Head of caudate nucleus (tissue), 42 donors: ENCODE measurements at places on chromosomes 7 and 10.

- no peak for DNase-seq
Measured at GRCh38 chr10:63355682-63356081, 110.1 kb downstream of the JMJD1C start.

DNA sequence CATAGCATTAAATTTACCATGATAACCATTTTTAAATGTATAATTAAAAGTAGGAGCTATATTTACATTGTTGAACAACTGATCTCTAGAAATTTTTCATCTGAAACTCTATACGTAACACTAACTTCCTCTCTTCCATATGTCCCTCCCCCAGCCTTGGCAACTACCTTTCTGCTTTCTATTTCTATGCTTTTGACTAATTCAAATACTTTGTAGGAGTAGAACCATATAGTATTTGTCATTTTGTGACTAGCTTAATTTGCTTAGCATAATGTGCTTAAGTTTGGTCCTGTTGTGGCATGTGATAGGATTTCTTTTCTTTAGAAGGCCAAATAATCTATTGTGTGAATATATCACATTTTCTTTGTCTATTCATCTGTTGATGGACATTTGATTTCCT lies 225.3 kb upstream of the POT1 start:
- DNase-seq = no peak

DNA sequence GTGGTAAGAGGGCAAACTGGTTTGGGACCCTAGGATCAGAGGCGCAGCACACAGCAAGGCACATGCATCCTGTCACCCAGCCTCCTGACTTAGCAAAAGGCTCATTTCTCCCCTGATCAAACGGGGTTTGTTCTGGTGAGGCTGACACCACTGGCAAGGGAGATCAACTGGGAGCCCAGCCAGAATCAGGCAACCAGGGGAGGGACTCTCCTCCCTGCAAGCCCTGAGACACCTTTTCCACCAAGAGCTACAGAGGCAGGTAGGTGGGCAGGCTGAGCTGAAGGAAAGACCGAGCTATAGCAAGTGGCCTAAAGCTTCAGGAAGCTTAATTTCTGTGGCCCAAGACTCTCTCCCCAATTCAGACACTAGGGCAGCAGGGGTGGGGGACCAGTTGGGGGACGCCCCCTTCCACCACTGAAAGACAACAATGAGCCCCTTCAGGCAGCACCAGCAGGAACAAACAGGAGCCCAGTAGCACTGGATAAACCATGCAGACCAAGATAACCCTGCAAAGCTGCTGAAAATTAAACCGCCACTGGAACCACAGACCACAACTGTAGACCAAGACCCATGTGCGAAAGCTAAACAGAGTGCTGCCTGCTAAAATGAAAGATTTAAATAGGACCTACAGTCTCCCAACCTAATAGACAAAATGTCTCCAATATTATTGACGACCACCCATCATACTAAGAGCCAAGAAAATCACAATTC lies 27.1 kb upstream of the SAR1A start:
- peak; percentile 71 for DNase-seq

DNA sequence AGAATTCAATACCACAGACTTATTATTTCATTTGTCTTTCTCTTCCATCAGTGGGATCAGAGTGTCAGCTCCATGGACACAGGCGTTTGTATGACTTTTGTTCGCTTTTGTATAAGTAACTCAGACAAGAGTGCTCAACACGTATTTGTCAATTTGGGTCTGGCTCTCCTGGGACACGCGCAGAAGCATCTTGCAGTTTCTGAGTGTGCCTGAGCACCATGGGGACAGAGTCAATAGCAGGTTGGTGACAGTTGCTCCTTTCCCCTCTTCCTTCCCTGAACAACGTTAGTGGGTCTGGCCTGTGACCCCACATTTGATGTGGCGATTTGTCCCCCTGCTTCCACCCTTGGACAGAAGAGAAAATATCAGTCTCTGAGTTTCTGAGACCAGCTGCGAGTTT lies 120.4 kb upstream of the SDK1 start:
- DNase-seq = no peak

GRCh38 chr7:91083855-91084644 lies 180.2 kb upstream of the FZD1 start:
- no peak for DNase-seq

- no peak for DNase-seq
Measured at GRCh38 chr7:2926120-2926895, 82.2 kb upstream of the GNA12 start.

GRCh38 chr10:57303566-57303965 lies 942.5 kb upstream of the ZWINT start:
- no peak for DNase-seq

DNA sequence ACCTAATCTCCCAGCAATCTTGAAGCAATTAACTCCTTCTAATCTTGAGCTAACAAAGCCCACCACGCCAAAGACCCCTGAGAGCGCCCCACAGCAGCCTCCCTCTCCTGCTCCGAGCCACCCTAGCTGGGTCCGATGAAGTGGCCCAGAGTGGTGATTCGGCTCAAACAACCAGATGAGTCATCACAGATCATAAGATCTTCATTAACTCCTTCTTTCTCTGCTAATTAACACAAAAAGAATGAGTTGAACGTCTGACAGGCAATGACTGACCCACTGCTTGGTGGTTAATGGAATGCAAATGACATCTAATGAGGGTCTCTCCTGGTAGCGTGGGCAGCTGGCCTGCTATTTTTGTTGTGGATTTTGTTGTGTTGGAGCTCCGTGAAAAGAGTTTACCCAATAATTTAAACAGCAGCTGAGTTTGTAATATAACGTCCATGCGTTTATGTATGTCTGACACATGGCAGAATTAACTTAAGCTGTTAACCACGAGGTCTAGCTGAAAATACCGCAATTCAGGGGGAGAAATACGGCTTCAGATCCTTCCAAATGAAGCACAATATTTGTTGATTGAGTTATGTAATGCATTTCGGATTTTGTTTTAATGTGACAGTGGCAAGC lies 161.4 kb downstream of the RAB11FIP2 start:
- no peak for DNase-seq

- DNase-seq = no peak
Measured at GRCh38 chr10:118565301-118566075, 30.0 kb downstream of the PRLHR start.

GRCh38 chr10:10642189-10642588 lies 375.5 kb upstream of the CELF2 start:
- no peak for DNase-seq

- no peak for DNase-seq
Measured at GRCh38 chr10:113469796-113470195, 83.1 kb upstream of the HABP2 start.

DNA sequence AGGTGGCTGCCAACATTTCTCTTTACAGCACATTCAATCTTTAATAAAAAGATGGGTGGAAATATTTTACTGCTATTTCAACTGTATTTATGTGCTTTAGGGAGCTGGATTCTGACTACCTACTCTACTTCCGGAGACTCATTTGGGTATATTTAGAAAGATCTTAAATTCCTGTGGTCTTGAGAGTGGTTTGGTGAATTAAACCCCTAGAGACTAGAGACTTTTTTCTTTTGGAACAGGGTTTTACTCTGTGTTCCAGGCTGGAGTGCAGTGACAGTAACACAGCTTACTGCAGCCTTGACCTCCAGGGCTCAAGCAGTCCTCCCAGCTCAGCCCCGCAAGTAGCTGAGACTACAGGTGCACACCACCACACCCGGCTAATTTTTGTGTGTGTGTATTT lies 79.0 kb upstream of the HABP2 start:
- DNase-seq = no peak

GRCh38 chr10:49393301-49393700 lies 2.6 kb downstream of the DRGX start:
- DNase-seq = no peak

GRCh38 chr7:134599371-134599770 lies 47.3 kb upstream of the BPGM start:
- peak; percentile 67 for DNase-seq

- DNase-seq = no peak
Measured at GRCh38 chr10:46069771-46070463, 23.8 kb upstream of the MSMB start.

DNA sequence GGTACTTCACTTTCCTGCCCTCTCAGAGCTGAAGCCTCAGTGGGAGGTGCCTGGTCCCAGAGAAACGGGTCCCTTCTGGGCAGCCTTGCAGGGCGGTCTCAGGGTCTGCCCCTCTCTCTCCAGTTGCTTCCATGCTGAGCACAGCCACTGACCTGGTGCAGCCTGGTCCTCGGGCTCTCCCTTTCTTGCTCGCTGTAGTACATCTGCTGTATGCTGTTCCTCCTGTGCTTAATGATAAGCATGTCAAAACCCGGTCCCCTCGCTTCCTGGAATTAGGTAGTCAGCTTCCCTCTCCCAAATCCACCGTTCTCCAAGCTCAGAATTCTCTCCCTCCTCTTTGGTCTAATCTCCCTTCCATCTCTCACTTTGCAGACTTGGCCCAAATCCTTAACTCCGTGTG lies 11.0 kb upstream of the HPS1 start:
- DNase-seq = no peak

- DNase-seq = no peak
Measured at GRCh38 chr7:128406314-128407232, 3.2 kb downstream of the IMPDH1 start.

GRCh38 chr7:50426280-50427045 lies 23.7 kb downstream of the FIGNL1 start:
- DNase-seq = no peak

DNA sequence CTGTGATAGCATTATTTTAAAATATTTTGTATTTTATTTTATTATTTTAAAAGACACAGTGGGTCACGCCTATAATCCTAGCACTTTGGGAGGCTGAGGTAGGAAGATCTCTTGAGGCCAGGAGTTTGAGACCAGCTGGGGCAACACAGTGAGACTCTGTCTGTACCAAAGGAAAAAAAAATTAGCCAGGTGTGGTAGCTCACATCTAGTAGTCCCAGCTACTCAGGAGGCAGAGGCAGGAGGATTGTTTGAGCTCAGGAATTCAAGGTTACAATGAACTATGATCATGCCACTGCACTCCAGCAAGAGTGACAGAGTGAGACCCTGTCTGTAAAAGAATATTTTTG lies 37.1 kb downstream of the FBXL13 start:
- no peak for DNase-seq

DNA sequence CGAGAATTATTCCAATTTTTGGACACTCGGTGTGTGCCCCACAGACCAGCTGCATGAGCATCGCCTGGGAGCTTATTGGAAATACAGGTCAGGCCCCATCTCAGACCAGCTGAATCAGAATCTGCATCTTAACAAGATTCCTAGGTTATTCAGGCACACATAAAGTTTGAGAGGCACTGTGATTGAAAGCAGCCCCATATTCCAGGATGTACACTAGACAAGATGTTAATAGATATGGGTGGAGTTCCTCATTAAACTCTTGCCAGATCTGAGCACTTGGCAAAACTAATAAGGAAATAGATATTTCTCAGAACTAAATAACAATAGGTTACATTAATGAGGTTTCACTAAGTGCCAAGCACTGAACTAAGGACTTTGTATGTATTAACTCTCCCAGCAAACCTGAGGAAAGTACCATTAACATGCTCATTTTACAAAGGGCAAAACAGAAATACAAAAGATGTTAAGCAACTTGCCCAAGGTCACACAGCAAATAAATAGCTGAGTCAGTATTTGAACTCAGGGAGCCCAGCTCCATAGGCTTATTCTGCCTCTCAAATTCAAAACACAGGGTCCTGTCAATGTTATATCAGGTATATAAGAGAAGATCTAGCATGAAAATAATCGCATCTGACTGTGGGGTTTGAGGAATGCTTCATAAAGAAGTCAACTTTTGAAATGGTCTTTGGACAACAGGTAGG lies 29.9 kb downstream of the PPP1R3C start:
- no peak for DNase-seq

- DNase-seq = no peak
Measured at GRCh38 chr10:104563548-104563947, 77.5 kb upstream of the SORCS3 start.

- peak; percentile 44 for DNase-seq
Measured at GRCh38 chr10:112951359-112952281, 1.6 kb downstream of the TCF7L2 start.

DNA sequence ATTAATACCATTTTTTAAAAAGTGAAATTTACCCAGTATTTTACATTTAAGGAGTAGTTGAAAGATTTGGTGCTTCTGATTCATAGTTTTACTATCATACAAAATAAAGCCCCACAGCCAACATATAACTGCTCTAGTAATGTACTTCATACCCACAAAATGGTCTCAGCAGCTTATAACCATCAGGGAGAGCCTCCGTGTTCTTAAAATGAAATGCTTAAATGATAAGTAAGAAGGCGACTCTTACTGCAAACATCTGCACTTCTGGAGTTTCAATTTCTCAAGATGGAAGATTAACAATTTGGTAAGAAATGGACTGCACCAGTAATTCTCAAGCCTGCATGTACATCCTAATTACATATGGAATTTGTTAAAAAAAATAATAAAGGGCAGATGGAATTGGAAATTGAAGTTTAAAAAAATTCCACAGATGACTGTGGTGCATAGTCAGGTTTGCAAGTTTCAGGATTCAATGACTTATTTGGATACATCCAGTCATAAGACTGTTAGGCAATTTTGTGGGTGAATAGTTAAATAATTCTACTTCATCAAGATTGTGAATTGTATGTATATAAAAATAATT lies 461.0 kb downstream of the KIF20B start:
- DNase-seq = no peak

DNA sequence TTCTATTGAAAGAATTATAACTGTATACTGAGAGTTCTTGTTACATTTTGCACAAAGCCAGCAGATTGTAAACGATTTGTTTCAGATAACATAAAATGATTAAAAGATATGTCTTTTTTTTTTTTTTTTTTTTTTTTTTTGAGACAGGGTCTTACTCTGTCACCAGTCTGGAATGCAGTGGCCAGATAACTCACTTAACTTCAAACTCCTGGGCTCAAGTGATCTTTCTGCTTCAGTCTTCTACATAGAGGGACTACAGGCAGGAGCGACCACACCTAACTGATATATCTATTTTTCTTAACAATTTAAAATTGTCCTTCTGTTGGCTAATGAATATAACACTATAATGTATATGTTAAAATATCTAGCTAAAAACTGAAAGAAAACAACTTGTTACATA lies 317.3 kb upstream of the CACNA2D1 start:
- no peak for DNase-seq

DNA sequence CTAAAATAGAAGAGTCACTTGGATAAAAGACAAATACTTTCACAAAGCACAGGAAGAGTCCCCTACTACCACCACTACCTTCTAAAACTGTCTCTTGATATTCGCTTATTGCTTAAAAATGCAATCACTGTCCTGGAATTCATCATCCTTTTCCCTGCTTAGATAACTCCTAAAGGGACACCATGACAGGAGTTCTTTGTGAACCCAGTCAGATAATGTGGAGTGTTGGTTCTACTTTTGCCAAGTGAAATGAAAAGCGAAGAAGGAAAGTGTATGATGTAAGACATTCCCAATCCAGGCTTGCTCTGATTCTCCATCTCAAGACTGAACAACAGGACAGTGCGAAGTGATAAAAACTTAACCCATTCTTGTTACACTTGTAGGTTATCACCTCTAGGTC lies 103.0 kb downstream of the MTERF1 start:
- no peak for DNase-seq

- no peak for DNase-seq
Measured at GRCh38 chr10:44682507-44682906, 228.6 kb upstream of the TMEM72 start.
